ENCODE measurements at places on chromosomes 12 and 14. TPM values are rescaled to one million over a fixed set of nuclear protein-coding genes. Genes with fewer than 3 reads are reported as not detected.

Gene SLCO1B3
- total RNA-seq = not detected

Gene POTEM
- not detected for total RNA-seq

Gene TGM1
- total RNA-seq = 6.5 TPM

Gene BATF
- 41.0 TPM for total RNA-seq

Gene GRIP1
- 0.85 TPM for total RNA-seq

Gene CELA1
- not detected for total RNA-seq

Gene WNT1
- total RNA-seq = 0.17 TPM

Gene BCL2L14
- 6.5 TPM for total RNA-seq

Gene GABARAPL1
- 5.5 TPM for total RNA-seq

Gene KRT78
- not detected for total RNA-seq

Gene COPS7A
- total RNA-seq = 29.5 TPM

Gene GZMH
- 1.9 TPM for total RNA-seq

Gene CPNE6
- total RNA-seq = not detected

Gene LAG3
- 13.1 TPM for total RNA-seq

All from activated CD4-positive, alpha-beta T cell treated with anti-CD3 and anti-CD28 coated beads, Interleukin-2, amount 10 ng/mL, durations not matched to agents 7 days and 5 days (primary cell).